ENCODE measurements at places on chromosomes 11 and 22.

- no peak for DNase-seq
Measured at GRCh38 chr22:49566141-49566541, 261.5 kb downstream of the BRD1 start.

- DNase-seq = peak; percentile 66
Measured at GRCh38 chr11:32435152-32435480, 223 bp downstream of the WT1 start.

GRCh38 chr22:29765905-29766631 is 739 bp downstream of the ZMAT5 start:
- DNase-seq = peak; percentile 74

DNA sequence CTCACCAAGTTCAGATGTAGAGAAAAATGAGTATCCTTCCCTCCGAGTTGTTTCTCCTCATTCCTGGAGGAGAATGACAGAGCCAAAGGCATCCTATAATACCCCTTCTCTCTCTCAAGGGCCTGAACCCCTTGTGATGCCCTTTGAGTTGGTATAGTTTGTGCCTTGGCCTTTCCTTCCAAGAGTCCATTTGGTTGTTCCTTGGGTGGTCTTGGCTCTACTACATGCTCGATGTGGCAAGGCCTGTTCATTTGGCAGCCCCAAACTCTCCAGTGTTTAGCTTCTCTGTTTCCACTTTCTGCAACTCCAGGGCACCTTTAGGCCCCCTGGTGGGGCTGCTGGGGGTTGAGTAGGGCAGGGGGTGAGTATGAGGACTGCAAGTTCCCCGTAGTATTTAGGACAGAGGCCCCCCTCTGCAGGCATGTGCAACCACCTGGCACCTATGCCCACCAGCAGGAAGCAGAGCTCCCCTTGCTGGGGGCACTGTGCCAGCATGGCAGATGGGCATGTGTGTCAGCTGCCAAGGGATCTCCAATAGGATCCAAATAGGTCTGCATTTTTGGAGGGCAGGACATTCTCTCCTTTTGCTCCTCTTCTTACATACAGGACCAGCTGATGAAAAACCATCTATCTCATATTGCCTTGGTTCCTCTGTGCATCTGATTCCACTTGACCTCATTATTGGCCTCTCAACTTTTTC is 217.2 kb upstream of the CADM1 start:
- no peak for DNase-seq

- no peak for DNase-seq
Measured at GRCh38 chr11:46900091-46900746, 18.1 kb downstream of the LRP4 start.

DNA sequence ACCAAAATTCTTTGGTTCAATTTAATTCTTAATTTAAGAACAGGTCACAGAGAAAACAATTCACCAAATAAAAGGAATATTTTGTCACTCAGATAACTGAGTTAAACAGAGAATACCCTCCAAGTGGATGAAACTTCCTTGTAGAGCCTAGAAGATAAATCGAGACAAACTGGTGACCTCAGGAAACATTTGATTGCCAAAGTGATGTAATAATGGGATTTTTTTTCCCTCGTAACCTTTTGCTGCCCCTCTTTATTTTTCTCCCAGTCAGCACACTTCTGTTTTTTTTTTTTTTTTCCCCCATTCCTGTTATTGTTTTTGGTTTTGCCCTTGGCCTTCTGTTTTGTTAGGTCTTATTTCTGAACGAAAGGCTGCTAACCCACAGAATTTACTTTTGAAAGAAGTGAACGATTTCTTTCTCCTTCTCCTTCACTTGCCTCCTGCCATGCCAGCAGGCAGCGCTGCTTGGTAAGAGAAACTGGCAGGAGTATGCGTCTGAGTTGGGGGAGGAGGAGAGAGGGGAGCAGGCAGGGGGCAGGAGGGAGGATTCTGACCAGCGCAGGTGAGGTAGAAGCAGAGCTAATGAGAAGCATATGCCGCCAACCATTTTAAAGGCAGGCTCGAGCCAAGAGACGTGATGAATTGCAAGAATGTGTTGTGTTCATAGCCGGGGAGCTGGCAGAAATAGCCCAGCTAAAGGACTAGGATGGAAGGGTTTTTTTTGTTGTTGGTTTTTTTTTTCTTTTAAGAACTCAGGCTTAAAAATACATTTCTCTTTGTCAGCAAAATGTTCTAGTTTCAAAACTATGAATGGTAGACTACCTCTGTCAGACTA is 121.9 kb upstream of the MTMR2 start:
- DNase-seq = peak; percentile 18

DNA sequence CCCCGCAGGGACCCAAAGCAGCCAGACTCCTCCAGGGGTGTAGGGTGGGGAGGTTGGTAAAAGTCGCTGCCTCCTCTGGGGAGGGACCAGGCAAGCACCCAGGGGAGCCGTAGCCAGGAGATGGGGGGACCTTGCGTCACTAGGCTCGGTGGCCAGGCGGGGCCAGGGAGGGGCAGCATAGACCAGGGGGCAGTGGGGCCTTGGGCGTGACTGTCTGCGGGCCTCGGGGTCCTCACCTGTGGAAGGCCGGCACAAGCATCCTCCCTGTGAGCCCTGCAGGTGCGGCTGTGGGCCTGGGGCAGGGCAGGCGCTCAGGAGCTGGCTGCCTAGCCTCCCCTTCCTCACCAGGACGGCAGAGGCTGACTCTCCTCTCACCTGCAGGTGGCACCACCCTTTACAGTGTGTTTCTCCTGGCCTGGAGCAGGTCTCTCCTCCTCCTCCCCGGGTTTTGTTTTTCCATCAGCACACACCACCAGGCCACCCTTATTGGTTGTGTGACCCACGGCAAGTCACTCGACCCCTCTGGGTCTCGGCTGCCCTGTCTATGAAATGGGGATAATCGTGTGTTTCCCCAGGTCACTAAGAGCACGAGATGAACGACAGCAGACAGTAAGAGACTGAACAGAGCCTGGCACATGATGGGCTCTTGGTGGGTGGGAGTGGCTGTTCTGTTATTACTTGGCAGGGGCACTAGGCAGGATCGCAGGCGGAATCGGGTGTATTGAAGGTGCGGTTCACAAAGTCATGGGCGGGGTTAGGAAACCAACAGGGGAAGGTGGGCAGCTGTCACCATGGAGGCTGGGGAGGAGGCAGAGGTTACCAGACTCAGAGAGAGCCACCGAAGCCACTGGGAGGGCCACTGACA is 52.7 kb downstream of the FLRT1 start:
- no peak for DNase-seq

GRCh38 chr11:65002706-65003105 is 5.9 kb upstream of the BATF2 start:
- no peak for DNase-seq

DNA sequence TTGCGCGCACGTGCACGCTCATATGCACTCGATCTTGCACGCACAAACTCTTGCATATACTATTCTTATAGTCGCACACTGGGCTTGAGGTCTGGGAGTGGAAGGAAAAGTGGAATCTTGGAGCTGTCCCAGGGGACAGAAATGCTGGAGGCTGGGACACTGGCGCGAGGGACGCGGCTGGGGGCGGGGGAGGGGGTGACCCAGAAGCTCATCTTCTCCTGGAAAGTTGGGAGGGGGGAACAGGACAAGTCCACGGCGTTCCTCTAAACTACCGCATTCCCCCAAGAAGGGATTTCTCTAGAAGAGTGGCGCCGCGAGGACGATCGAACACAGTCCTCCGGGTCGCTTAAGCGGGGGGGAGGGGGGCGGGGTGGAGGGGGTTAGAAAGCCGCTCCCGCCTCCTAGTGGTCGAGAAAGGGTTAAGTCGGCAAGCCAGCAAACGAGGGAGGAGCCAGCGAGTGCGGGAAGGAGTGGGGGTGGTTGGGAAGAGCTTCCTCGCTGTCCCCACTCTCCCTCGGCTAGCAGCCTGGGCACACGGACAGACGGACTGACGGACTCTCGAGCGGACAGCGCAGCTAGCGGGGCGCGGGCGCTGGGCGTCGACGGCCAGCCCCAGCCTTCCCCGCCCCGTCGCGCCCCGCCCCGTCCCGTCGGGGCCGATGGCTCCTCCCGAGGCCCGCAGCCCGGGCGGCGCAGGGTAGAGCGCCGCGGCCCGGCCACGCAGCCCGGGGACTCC is at the start of gene RTN4RL2:
RTN4RL2 (plus strand) TSS at position 507 of the 736 bp plus-strand sequence. CDS start 338 bp downstream, outside the sequence.
- DNase-seq = peak; percentile 88

- peak; percentile 46 for DNase-seq
Measured at GRCh38 chr22:27075028-27075678, 417.8 kb downstream of the MIAT start.

- DNase-seq = no peak
Measured at GRCh38 chr11:130652671-130653335, 204.4 kb downstream of the ADAMTS15 start.

DNA sequence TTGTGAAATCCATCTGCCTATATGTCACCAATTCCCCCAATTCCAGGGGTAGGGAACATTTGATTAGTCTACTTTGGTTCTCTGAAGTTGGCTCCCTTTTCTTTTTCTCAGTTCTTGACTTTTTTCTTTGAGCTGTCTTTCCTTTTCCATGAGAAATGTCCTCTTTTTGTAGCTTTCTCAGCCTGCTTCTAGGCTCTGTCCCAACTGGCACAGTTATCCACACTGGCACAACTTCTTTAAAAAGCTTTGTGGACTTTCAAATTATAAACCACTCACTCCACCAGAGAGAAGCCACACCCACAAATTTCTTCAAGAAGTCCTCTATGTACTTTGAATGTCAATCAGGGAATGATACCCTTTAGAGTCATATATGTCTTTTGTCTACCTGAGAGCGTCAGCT is 100.5 kb downstream of the TTC17 start:
- DNase-seq = no peak

- DNase-seq = no peak
Measured at GRCh38 chr22:33640900-33641299, 279.4 kb downstream of the LARGE1 start.

DNA sequence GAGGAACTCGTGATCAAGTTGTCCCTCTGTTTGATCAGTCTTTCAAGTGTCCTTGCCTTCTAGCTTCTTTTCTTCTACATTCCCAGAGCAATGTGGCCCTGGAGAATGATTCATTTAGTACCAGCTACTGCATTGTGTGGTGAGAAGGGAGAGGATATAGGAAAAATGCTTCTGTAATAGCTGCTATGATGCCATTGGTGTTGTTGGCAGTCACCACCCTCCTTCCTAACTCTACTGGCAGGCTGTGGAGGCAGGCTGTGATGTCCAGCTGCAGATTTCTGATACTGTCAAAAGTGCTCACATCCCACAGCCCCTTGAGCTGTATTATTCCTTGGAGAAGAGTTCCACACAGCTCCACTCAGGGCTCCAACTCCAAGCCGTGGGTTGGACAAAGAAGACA is 52.8 kb downstream of the ENDOD1 start:
- no peak for DNase-seq

GRCh38 chr11:109510316-109510715 is 88.3 kb downstream of the C11orf87 start:
- no peak for DNase-seq

GRCh38 chr22:21041937-21042336 is 3.8 kb upstream of the LRRC74B start:
- DNase-seq = no peak

GRCh38 chr11:88315981-88316441 is 21.5 kb downstream of the CTSC start:
- no peak for DNase-seq

DNA sequence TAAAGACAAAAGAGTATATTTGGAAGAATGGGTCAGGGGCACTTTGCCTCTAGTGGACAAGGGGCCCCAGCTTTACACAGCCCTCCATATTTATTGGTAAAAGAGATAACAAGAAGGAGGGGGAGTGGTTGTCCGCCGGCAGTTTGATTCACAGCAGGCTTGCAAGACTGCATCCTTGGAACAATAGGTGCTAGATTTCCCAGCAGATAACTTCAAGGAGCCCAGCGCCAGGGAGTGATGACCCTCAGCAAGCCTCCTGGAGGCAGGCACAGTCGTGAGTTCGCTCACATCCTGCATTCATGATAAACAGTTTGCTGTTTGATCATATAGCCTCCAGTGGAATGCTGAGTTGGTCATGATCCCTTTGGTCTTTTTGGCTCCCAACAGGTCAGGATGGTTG is 67.8 kb upstream of the INCENP start:
- DNase-seq = no peak

GRCh38 chr11:48193876-48194275 is 22.7 kb upstream of the OR4B1 start:
- DNase-seq = no peak

GRCh38 chr11:75320046-75320618 is 31.3 kb downstream of the ARRB1 start:
- DNase-seq = no peak

- DNase-seq = no peak
Measured at GRCh38 chr11:29336727-29337575, 679.9 kb downstream of the KCNA4 start.

- DNase-seq = no peak
Measured at GRCh38 chr11:93532281-93532789, 10.9 kb downstream of the SMCO4 start.

DNA sequence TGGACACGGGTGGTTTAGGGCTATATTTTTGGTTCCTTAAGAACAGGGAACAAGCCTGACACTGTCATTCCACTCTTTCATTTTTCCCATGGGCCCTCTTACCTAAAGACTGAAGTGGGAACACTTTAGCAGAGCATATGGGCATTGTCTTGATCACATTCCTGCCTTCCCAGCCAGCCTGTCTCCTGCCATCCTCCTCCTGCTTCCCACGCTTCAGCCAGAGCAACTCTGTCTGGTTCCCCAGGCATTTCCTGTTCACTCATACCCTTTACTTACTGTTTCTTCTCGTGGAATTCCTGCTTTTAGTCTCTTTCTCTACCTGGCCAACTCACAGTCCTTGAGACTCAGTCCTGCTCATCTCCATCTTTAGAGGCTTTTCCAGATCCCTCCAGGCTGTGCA is 22.8 kb downstream of the MRPL16 start:
- DNase-seq = no peak

DNA sequence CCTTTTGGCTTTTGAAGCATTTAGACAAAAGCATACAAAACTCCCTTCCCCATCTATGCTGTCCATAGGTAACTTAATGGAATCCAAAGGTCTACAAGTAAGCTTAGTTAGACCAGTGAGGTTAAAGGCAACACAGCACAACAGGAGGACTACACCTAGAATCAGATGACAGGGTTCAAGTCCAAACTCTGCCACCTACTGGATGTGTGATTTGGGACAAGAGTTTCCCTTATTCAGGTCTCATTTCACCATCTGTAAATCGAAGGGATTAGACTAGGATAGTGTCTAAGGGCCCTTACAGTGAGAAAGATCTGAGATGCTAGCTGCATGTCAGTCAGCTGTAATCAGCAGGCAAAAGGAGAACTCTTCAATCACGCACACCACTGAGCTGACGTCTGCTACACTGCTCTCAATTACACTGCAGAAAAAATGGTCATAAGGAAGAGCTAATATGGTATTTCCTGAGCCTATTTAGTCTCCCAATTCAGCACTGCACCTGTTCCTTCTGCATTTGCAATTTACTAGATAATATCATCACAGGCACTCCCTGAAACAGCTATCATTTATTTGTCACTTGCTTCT is 82.2 kb downstream of the SERGEF start:
- DNase-seq = no peak

GRCh38 chr11:19511413-19512183 is 201.0 kb upstream of the NAV2 start:
- no peak for DNase-seq

GRCh38 chr22:43173566-43173965 is 13.4 kb downstream of the TTLL12 start:
- no peak for DNase-seq

GRCh38 chr11:20501971-20502370 is 97.4 kb upstream of the SLC6A5 start:
- DNase-seq = peak; percentile 21

- no peak for DNase-seq
Measured at GRCh38 chr22:27163162-27164137, 506.1 kb downstream of the MIAT start.

- DNase-seq = no peak
Measured at GRCh38 chr22:47540011-47540410, 777.6 kb downstream of the TBC1D22A start.

- DNase-seq = peak; percentile 48
Measured at GRCh38 chr11:109984634-109985289, 108.4 kb upstream of the ZC3H12C start.

GRCh38 chr22:43946384-43946667 is 8.9 kb upstream of the SAMM50 start:
- DNase-seq = peak; percentile 62
